ENCODE measurements at places on chromosomes 1 and 21. TPM values are rescaled to one million over a fixed set of nuclear protein-coding genes. Genes with fewer than 3 reads are reported as not detected.

GRCh38 chr1:174969977-174970376 lies 29.8 kb upstream of the CACYBP start:
- H3K4me3 ChIP-seq = no peak overlapping the region
- peaks cover 13% of the 10 kb centered on the region for H3K4me1 ChIP-seq
- H3K27me3 ChIP-seq = no peaks in the 10 kb centered on the region
- no peak for DNase-seq

- no peaks in the 10 kb centered on the region for H3K4me1 ChIP-seq
- no peak for DNase-seq
- no peak overlapping the region for H3K27ac ChIP-seq
- H3K36me3 ChIP-seq = no peaks in the 10 kb centered on the region
Measured at GRCh38 chr1:230758709-230759368, 11.7 kb downstream of the CAPN9 start.

DNA sequence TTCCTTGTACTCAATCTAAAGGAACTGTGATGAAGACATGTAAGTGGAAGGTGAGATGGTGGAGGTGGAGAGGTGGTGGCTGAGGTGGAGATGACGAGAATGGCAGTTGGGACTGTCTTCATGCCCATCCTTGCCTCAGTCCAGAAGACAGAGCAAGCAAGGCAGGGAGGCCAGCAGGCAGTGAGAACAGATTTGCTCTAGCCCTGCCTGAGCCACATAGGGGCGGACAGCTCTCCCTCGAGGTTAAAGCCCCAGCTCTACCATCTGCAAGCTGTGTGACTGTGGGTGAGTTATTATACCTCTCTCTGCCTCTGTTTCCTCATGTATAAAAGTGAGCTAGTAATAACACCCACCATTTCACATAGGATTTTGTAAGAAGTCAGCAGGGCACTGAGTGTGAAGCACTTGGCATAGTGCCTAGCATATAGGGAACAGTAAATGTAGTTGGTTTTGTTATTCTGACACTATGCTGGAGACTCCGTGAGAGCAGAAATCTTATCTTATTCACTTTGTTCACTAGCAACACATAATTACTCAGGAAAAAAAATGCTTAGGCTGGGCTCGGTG lies 4.8 kb upstream of the FAM110D start:
- H3K27ac ChIP-seq = no peak overlapping the region
- H3K36me3 ChIP-seq = no peaks in the 10 kb centered on the region

- H3K4me1 ChIP-seq = no peaks in the 10 kb centered on the region
- no peak overlapping the region for H3K4me3 ChIP-seq
- no peak for DNase-seq
- H3K27me3 ChIP-seq = no peaks in the 10 kb centered on the region
- no peak overlapping the region for H3K27ac ChIP-seq
Measured at GRCh38 chr1:50593515-50593914, 170.3 kb upstream of the DMRTA2 start.

DNA sequence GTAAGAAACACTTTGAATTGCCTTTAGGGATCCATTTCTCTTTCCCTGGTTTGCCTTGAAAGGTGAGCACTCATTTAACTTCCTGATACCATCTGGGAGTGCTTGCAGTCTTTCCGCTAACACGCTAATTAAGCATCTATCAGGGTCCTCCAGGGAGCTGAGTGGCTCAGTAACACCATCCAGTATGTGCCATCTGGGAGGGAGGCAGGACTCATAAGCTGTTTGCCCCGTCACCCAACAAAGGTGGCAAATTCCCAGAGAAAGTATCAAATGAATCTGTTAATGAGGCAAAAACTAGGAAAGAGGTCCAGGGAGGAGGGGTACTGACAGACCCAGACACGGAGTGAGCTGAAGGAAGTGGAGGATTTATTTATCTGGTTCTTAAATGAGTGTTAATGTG lies 430.9 kb downstream of the HLX start:
- H3K4me3 ChIP-seq = no peak overlapping the region
- DNase-seq = no peak
- peaks cover 10% of the 10 kb centered on the region for H3K4me1 ChIP-seq
- H3K36me3 ChIP-seq = no peaks in the 10 kb centered on the region
- no peaks in the 10 kb centered on the region for H3K27me3 ChIP-seq
- H3K27ac ChIP-seq = no peak overlapping the region

- H3K4me1 ChIP-seq = peaks cover 10% of the 10 kb centered on the region
- H3K36me3 ChIP-seq = no peaks in the 10 kb centered on the region
- H3K4me3 ChIP-seq = no peak overlapping the region
- no peaks in the 10 kb centered on the region for H3K27me3 ChIP-seq
Measured at GRCh38 chr1:98404866-98405265, 256.7 kb upstream of the SNX7 start.

GRCh38 chr1:106225403-106225802 lies 831.1 kb upstream of the PRMT6 start:
- no peak for DNase-seq
- H3K4me3 ChIP-seq = no peak overlapping the region
- no peaks in the 10 kb centered on the region for H3K36me3 ChIP-seq
- H3K4me1 ChIP-seq = no peaks in the 10 kb centered on the region
- H3K27ac ChIP-seq = no peak overlapping the region
- H3K27me3 ChIP-seq = no peaks in the 10 kb centered on the region

- H3K27ac ChIP-seq = no peak overlapping the region
- no peaks in the 10 kb centered on the region for H3K27me3 ChIP-seq
- H3K36me3 ChIP-seq = no peaks in the 10 kb centered on the region
- H3K4me3 ChIP-seq = no peak overlapping the region
- peaks cover 4% of the 10 kb centered on the region for H3K4me1 ChIP-seq
Measured at GRCh38 chr1:186286615-186287315, 88.3 kb downstream of the TPR start.

DNA sequence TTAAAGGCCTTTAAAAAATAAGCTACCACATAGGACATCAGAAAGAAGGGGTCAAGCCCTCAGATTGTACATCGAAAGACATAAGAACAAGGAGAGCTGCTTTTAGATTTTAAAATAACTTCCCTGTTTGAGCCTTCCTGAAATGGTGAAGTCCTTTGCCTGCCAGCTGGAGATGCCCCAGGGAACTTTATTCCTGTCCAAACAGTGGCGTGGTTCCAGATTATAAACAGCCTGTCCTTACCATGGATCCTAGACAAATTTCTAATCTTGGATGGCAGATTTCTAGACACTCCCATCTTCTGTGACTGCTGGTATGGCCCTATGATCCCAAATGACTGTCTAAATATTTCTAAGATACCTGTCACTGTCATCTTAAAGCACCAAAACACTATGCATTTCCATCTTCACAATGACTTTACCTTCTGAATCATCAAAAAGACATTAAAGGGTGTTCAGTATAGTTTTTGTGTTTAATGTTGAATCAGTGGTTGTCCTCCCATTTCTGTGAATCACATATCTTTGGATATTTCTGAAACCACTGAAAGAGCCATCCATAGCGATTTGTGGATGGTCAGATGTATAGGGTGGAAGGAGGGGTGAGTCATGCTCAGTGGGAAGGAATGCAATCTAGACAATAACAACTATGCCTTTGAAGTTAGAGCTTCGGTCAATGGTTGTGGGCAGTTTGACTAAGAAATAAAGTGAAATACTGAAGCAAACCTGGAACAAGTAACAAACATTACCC lies 23.2 kb downstream of the ILDR2 start:
- H3K27ac ChIP-seq = no peak overlapping the region
- H3K27me3 ChIP-seq = peaks cover 15% of the 10 kb centered on the region
- DNase-seq = no peak
- H3K4me3 ChIP-seq = no peak overlapping the region
- H3K36me3 ChIP-seq = no peaks in the 10 kb centered on the region

- DNase-seq = no peak
- peaks cover 32% of the 10 kb centered on the region for H3K36me3 ChIP-seq
- no peak overlapping the region for H3K27ac ChIP-seq
- H3K27me3 ChIP-seq = no peaks in the 10 kb centered on the region
Measured at GRCh38 chr1:11196945-11197344, 7.8 kb downstream of the ANGPTL7 start.

DNA sequence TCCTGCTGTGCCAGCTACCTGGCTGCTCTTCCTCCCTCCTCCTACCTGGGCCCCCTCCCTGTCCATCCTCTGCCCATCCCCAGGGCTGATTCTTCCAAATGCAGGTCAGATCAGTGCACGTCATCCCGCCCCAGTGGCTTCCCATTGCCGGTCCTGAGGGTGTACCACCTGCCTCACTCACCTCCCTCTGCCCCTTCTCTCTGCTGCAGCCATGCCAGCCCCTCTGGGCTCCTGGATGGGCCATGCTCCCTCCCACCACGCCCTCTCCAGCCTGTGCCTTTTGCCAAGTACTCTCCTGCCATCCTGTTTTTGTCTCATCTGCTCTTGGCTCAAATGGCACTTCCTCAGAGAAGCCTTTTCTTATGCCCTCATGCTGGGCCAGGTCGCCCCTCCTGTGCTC lies 95.8 kb downstream of the ARHGEF10L start:
- peaks cover 44% of the 10 kb centered on the region for H3K4me1 ChIP-seq

- no peak overlapping the region for H3K27ac ChIP-seq
- DNase-seq = no peak
- no peaks in the 10 kb centered on the region for H3K27me3 ChIP-seq
Measured at GRCh38 chr1:4433075-4433474, 221.3 kb upstream of the AJAP1 start.

DNA sequence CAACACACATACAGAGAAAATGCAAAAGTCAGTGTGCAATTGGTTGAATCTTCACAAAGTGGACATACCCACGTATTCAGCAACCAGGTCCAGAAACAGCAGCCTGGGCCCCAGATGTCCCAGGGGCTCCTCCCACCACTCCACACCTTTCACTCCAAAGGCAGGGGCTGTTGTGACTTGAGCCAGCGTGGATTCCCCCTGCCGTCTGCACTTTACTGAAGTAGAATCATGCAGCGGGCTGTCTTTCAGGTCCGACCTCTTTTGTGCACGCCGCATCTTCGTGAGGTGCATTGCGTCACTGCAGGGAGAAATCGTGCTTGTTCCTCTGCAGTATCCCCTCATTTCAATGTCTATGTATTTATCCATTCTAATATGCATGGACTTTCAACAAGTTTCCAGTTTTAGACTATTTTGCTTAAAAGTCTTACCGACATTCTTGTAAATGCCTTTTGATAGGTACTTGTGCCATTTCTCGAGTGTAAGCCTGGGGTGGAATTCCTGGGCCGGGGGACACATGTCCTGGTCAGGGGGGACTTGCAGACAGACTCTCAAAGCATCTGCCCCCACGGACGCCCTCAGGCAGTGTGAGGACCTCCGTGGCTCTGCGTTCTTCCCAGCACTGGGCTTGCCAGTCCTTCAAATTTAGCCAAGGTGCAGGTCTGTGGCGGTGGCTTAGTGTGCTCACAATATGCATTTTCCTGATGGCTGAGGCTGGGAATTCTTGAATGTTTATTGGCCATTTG lies 29.3 kb upstream of the ACTRT2 start:
- no peak overlapping the region for H3K27ac ChIP-seq
- no peaks in the 10 kb centered on the region for H3K36me3 ChIP-seq
- no peak overlapping the region for H3K4me3 ChIP-seq
- no peaks in the 10 kb centered on the region for H3K27me3 ChIP-seq

GRCh38 chr1:7299329-7299799 lies 471.7 kb upstream of the VAMP3 start:
- peaks cover 36% of the 10 kb centered on the region for H3K4me1 ChIP-seq
- H3K27ac ChIP-seq = peak overlapping the region; percentile 96
- no peaks in the 10 kb centered on the region for H3K27me3 ChIP-seq
- peak overlapping the region; percentile 36 for H3K4me3 ChIP-seq

DNA sequence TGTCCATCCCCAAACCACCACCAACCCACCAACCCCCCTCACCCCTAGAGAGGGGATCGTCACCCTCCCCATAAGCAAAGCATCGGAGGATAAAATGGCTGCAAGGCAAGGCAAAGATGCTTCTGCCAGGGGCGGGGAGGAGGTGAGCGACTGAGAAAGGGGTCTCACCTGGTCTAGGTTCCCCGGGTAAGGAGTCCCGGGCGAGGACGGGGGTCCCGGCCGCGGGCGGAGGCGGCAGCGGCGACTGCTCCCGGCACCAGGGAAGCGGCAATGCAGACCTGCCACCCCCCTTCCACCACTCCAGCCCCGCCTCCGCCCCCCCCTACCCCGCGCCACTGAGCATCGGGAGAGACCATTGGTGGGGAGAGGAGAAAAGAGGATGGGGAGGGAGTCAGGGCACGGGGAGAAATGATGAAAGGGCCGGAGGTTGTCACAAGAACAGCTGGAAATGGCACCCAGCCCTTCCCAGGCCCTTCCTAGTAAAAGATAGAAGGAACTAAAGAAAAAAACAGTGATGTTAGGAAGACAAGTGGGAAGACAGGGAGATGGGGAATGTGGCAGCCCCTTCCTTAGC lies at the start of gene SV2A:
Gene SV2A (minus strand): TSS at position 274 of the 574 bp plus-strand sequence. CDS start 4,004 bp downstream, outside the sequence.
- H3K4me1 ChIP-seq = peaks cover 8% of the 10 kb centered on the region
- H3K4me3 ChIP-seq = peak within 1 kb of the TSS; percentile 79
- H3K27ac ChIP-seq = no peak within 1 kb of the TSS
- DNase-seq = peak; percentile 96
- peaks cover 6% of the 10 kb centered on the region for H3K36me3 ChIP-seq
- no peaks in the 10 kb centered on the region for H3K27me3 ChIP-seq

GRCh38 chr1:9737057-9737456 lies 85.5 kb downstream of the PIK3CD start:
- H3K36me3 ChIP-seq = peaks cover 67% of the 10 kb centered on the region
- H3K4me3 ChIP-seq = no peak overlapping the region
- H3K4me1 ChIP-seq = no peaks in the 10 kb centered on the region
- H3K27ac ChIP-seq = no peak overlapping the region

GRCh38 chr1:44270686-44271628 lies 57.7 kb downstream of the DMAP1 start:
- H3K27ac ChIP-seq = no peak overlapping the region
- peaks cover 8% of the 10 kb centered on the region for H3K4me1 ChIP-seq
- no peaks in the 10 kb centered on the region for H3K27me3 ChIP-seq

- no peak overlapping the region for H3K27ac ChIP-seq
- no peaks in the 10 kb centered on the region for H3K36me3 ChIP-seq
- H3K4me1 ChIP-seq = no peaks in the 10 kb centered on the region
Measured at GRCh38 chr1:192751260-192751659, 57.6 kb upstream of the RGS2 start.

DNA sequence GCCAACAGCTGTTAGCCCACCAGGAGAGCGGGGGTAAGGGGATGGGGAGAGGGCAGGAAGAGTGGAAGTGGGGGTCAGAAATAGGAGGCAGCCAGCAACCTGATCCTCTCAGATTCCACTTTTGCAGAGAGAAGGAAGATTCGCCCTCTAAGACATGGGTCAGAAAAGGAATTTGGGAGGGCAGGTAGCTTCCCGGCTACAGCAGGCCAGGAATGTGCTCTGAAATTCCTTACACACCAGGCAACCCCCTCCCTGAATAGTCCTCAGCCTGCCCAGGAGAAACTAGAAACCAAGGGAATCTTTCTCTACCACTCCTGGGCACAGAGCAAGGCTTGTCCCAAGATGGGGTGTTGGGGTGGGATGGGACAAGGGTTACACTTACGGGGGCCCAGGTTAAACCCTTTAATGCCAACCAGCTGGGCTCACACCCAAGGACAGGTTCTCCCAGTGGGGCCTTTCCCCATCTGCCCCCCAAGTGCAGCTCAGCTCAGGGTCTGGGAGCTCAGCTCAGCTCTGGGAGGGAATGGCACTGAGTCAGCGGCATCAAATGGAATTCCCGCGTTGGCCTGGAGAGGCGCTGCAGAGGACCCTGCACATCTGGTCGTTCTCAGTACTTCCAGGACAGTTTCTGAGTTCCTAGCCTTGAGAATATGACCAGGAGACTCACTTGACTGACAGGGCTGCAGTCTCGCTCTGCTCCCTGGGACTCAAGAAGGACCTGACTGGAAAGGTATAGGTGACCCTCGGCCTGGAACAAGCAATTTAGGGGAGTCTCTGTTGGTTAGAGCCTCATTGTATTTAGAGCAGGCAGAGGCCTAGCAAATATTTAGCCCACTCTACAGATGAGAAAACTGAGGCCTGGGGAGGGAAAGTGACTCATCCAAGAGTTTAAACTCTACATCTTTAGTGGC lies 761 bp downstream of the TNNT2 start:
- no peak overlapping the region for H3K27ac ChIP-seq
- H3K27me3 ChIP-seq = peaks cover 47% of the 10 kb centered on the region
- DNase-seq = peak; percentile 94
- H3K36me3 ChIP-seq = no peaks in the 10 kb centered on the region
- no peaks in the 10 kb centered on the region for H3K4me1 ChIP-seq

The LRRC8C gene
- total RNA-seq = 2.2 TPM

The TRIM17 gene
- total RNA-seq = under 0.01 TPM

The RBP7 gene
- not detected for total RNA-seq

The MTMR11 gene
- 13.3 TPM for total RNA-seq

The HFM1 gene
- 0.36 TPM for total RNA-seq
